ENCODE measurements at places on chromosomes 12 and 14.

DNA sequence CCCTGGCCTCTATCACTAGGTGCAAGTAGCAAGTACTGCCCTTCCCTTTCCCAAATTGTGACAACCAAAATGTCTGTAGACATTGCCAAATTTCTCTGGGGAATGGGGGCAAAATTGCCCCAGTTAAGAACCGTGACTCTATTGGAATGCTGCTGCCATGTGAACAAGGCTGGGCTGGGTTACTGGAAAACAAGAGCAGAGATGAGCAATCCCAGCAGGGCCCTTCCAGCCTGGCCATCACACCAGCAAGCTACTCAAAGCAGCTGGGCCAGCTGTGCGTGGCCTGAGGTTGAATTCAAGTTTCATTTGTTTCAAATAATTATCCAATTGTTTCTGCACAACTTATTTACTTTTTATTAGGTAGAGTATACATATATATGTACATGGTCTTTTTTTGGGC lies 103.4 kb upstream of the PKP2 start:
- no peak for DNase-seq

- no peak for DNase-seq
These were observed 12.6 kb downstream of the NRDE2 start for GRCh38 chr14:90319173-90319572.

GRCh38 chr12:65305346-65305950 lies 27.0 kb downstream of the MSRB3 start:
- no peak for DNase-seq

DNA sequence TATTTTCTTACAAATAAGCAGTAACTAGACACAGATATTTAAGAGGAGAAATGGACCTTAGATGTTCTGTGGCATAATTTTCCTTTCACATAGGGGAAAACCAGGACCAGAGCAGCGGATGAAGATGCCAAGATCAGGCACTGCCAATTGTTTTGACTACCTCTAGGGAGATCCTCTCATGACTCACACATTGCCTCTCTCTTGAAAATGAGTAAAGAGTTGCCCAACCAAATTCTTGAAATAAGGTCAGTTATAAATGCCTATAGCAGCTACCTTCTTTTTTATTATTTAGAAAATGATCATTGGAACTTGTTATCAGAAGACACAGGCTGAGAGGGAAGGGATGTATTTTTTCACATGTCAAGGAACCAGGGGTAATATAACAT lies 263.4 kb upstream of the PLEKHG7 start:
- no peak for DNase-seq

- DNase-seq, result no peak
These were observed 1.3 kb downstream of the TMEM233 start for GRCh38 chr12:119594772-119595445.

DNA sequence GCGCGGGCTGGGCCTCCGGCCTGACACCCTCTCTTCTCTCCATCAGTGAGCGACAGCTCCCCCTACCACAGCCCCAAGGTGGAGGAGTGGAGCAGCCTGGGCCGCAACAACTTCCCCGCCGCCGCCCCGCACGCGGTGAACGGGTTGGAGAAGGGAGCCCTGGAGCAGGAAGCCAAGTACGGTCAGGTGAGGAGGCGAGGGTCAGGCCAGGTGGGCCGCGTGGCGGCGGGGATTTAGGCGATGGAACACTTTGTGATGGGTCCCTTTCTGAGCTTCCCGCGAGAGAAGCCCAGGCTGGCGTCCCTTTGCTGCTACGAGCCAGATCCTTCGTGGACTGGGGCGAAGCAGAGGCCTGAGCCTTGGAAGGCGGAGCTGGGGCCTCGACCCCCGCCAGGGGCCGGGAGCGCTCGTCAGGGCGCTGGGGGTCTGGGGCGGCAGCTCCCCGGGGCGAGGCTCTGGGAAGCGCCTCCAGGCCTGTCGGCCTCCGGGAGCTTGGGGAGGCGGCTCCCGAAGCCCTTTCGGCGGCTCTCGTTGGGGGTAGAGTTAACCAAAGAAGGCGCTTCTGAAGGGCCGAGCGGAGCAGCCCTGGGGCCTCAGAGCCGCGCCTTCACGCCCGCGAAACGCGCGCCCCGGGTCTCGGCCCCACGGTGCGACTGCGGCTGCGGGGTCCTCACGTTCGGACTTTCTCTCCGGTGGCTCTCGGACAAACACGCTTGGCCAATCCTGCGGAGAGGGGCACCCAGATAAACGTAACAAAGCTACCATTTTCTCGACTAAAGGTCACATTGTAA lies 5.0 kb downstream of the PAX9 start:
- no peak for DNase-seq

DNA sequence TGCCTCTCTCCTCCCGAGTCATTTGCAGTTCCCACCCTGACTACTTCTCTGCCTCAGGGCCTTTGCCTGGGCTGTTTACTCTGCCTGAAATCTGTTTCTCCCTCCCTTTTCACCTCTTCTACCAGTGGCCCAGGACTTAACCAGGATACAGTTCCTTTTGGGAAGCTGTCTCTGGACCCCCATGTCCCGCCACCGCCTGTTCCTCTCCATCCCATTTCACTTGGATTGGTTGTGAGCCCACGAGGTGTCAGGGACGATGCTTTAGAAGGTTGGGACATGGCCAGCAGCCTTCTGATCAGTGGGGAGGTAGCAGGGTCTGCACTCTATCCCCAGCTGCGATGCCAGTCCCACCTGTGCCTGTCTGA lies 51.8 kb downstream of the FAM222A start:
- no peak for DNase-seq

Data from activated CD4-positive, CD25-positive, alpha-beta regulatory T cell (primary cell).